H7 (cell line): ENCODE measurements at places on chromosomes 4 and X.

- DNase-seq: peak; percentile 54
Observed at GRCh38 chr4:1244081-1244977, 4.6 kb downstream of the CTBP1 start.

DNA sequence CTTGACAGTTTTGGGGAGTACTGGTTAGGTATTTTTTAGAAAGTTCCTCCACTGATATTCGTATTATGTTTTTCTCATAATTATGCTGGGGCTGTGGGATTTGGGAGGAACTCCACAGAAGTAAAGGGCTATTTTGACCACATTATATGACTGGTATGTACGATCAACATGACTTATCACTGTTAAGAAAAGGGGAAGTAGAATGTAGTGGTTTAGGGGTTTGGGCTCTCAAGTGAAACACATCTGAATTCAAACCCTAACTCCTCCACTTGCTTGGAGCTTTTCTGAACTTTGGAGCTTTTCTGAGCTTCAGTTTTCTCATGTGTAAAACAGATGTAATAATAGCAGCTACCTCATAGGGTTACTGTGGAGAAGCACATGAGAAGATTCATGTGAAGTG lies 96.4 kb upstream of the C1GALT1C1 start:
- no peak for DNase-seq

DNA sequence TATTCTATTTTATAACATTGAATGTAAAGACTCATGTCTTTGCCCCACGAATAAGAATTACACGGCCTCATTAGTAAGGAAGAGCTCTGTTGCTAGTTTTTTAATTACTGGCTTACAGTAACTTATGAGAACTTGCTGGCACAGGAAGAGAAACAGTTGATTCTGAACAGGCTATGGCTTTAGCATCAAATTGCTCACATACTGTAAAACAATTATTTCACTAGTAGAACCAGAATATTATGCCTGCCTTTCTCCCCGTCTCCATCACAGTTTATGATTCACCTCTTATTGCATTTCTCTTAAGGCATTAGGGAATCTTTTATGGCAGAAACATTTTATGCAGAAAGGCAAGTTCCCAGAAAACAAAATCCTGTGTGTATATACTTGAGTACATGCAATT lies 126.1 kb downstream of the SPRY1 start:
- DNase-seq: no peak

DNA sequence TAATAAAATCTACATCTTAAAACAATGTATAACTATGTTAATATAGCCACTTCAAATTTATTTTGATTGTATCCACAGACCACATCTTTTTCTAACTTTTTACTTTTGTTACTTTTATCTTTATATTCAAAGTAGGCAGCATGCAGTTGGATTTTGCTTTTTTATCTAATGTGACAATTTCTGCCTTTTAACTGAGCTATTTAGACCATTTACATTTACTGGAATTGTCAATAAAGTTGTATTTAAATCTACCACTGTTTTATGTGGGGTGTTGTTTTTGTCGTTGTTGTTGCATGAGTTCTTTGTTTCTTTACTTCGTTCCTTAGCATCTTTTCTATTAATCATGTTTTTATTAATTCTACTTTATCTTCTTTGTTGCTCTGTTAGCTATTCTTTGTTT lies 42.0 kb downstream of the NEUROG2 start:
- no peak for DNase-seq

DNA sequence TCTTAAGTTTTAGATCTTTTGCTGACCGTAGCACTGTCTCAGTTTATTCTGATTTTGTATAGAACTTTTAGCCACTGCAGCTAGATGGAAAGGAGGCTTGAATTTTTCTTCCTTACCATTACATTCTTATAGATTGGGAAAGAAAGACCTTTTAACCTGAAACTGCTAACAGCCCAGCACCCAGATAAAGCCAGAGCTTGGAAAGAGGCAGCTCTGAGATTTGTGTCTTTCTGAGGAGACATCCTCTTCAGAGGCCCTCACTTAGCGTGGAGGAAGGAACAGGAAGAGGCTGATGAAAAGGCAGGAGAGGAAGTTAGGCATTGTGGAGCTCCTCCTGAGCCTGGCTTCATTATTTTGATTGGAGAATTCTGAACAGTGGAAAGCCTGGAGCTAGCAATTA lies 35.1 kb downstream of the ATG4A start:
- no peak for DNase-seq

DNA sequence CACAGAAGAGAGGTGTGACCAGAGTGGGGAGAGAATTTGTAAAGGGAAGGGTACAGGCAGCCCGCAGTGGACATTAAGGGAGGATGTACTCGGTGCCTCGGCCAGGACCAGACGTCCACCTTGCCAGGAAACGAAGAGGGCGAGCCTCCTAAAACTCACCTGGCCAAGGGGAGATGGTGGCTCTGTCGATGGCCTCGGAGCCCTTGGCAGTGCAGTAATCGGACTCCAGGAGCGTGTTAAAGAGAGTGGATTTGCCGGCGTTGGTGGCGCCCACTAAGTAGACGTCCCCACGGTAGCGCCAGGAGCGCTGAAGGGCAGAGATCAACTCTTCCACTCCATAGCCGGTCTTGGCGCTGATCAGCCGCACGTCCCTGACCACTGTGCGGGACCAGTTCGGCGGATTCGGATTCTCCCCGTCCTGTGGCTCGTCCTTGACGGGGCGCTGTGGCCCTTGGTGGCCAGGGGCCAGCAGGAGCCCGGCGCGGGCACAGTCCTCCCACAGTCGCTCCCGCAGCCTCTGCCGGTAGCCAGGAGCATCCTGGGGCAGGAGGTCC lies 1.0 kb downstream of the NOA1 start:
- no peak for DNase-seq

- no peak for DNase-seq
Observed at GRCh38 chrX:3044671-3045070, 3.4 kb downstream of the ARSF start.

GRCh38 chr4:122652379-122652778 lies 31.5 kb upstream of the IL21 start:
- no peak for DNase-seq

DNA sequence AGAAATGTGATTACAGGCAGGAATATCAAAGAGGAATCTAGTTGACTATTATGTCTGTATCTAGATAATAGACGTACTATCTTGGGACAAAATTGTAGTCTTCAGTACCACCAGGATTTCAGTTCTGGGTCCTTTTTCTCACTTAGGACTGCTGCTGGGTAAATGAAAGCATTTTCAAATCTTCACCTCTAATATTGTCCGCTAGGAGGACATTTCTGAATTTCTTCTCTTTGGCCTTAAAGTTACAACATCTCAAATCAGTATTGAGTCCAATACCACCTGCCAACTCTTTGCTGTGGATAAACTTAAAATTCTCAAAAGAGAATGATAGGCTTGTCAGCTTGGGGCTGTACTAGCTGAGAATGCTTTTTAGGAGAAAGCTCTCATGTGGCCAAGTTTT lies 6.0 kb downstream of the FGF16 start:
- no peak for DNase-seq

DNA sequence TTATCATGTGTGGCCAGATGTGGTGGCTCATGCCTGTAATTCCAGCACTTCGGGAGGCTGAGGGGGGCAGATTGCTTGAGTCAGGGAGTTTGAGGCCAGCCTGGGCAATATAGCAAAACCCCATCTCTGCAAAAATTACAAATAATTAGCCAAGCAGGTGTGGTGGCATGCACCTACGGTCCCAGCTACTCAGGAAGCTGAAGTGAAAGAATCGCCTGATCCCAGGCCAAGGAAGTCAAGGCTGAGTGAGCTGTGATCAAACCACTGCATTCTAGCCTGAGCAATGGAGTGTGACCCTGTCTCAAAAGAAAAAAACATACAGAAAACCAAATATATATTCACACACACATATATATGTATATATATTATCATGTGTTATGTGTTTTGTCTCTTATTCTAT lies 15.0 kb downstream of the APELA start:
- DNase-seq: no peak
